A549 treated with CpdA at 1 μM for 4 hours (cell line): ENCODE measurements at places on chromosomes 16 and 17. TPM values are rescaled to one million over a fixed set of nuclear protein-coding genes. Genes with fewer than 3 reads are reported as not detected.

The GDPD1 gene
- 0.81 to 1.3 TPM (median 0.98 TPM) in 5 replicates for total RNA-seq

The KRT25 gene
- total RNA-seq, result not detected in 5 replicates

The LYRM1 gene
- total RNA-seq, result 25.0 to 33.5 TPM (median 28.1 TPM) in 5 replicates

The USH1G gene
- 0.02 to 0.12 TPM (median 0.08 TPM) in 4 of 5 replicates, not detected in the other for total RNA-seq

The CPNE7 gene
- 56.0 to 66.6 TPM (median 60.2 TPM) in 5 replicates for total RNA-seq

The CMTM2 gene
- total RNA-seq, result 0.15 TPM in 1 of 5 replicates, not detected in the others

The C16orf74 gene
- total RNA-seq, result 9.5 to 18.9 TPM (median 16.3 TPM) in 5 replicates

The IL34 gene
- total RNA-seq, result 0.44 to 1.0 TPM (median 0.58 TPM) in 5 replicates

The GINS2 gene
- 28.5 to 32.7 TPM (median 32.3 TPM) in 5 replicates for total RNA-seq

The PSMB10 gene
- total RNA-seq, result 37.4 to 55.9 TPM (median 50.3 TPM) in 5 replicates

The IL17C gene
- total RNA-seq, result not detected in 5 replicates

The SULT1A3 gene
- 4.2 to 10.3 TPM (median 8.6 TPM) in 5 replicates for total RNA-seq

The SCNN1G gene
- 0.15 TPM in 1 of 5 replicates, not detected in the others for total RNA-seq

The DYNLRB2 gene
- total RNA-seq, result 0.49 to 0.50 TPM in 2 of 5 replicates, not detected in the others

The SLFN12 gene
- 0.08 TPM in 1 of 5 replicates, not detected in the others for total RNA-seq

The TMEM238L gene
- total RNA-seq, result not detected in 5 replicates

The SCGB1C2 gene
- not detected in 5 replicates for total RNA-seq

The ARL6IP1 gene
- total RNA-seq, result 273 to 527 TPM (median 295 TPM) in 5 replicates

The RRAD gene
- total RNA-seq, result 7.2 to 19.8 TPM (median 11.7 TPM) in 5 replicates

The KRT17 gene
- 0.77 to 1.2 TPM (median 1.1 TPM) in 5 replicates for total RNA-seq

The NME2 gene
- 1,595 to 1,910 TPM (median 1,857 TPM) in 5 replicates for total RNA-seq

The TP53TG3 gene
- 0.49 to 1.1 TPM (median 0.63 TPM) in 4 of 5 replicates, not detected in the other for total RNA-seq

The MYOCD gene
- total RNA-seq, result 0.96 to 2.4 TPM (median 1.7 TPM) in 5 replicates

The TNFSF12 gene
- 9.6 to 13.5 TPM (median 10.4 TPM) in 5 replicates for total RNA-seq

The KRT35 gene
- not detected in 5 replicates for total RNA-seq

The PIK3R5 gene
- 0.02 to 0.18 TPM in 2 of 5 replicates, not detected in the others for total RNA-seq

The SLC6A2 gene
- total RNA-seq, result 0.05 TPM in 2 of 5 replicates, not detected in the others

The PARN gene
- 35.0 to 52.4 TPM (median 35.8 TPM) in 5 replicates for total RNA-seq

The RASD1 gene
- 0.37 to 1.1 TPM (median 0.89 TPM) in 5 replicates for total RNA-seq

The CDH16 gene
- total RNA-seq, result 0.16 to 0.28 TPM (median 0.23 TPM) in 5 replicates

The SLC47A1 gene
- total RNA-seq, result 22.8 to 25.1 TPM (median 23.9 TPM) in 5 replicates

The TBC1D26 gene
- 0.05 TPM in 1 of 5 replicates, not detected in the others for total RNA-seq

The PERCC1 gene
- total RNA-seq, result not detected in 5 replicates

The SP2 gene
- 15.8 to 17.2 TPM (median 16.7 TPM) in 5 replicates for total RNA-seq

The KCNG4 gene
- total RNA-seq, result not detected in 5 replicates
